ENCODE measurements at places on chromosomes 13 and 19.

DNA sequence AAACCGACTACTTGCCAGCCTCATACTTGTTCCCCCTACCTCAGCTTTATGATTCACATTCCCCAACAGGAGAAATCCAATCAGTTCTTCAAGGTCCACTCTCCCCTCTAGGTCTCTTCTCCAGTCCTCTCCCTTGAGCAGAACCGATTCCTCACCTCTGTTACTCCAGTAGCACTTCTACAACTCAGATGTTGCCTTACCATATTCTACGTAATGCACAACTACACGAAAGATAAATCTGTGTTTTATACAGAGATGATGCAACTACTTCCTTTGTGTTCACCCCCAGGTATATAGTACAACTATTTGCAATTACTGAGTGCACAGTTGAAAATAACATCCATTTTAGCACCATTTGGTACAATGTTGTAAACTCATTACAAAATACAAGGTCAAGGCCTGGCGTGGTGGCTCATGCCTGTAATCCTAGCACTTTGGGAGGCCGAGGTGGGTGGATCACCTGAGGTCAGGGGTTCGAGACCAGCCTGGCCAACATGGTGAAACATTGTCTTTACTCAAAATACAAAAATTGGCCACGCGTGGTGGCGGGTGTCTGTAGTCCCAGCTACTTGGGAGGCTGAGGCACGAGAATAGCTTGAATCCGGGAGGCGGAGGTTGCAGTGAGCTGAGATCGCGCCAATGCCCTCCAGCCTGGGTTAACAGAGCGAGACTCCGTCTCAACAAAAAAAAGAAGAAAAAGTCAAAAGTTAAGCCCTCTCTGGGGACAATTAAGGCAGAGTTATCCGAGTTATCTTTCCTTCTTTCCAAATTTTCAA, 2.8 kb upstream of the WBP4 start:
- H3K36me3 ChIP-seq = no peaks in the 10 kb centered on the region
- DNase-seq = no peak
- H3K4me3 ChIP-seq = peak overlapping the region; percentile 99
- no peaks in the 10 kb centered on the region for H3K27me3 ChIP-seq
- peak overlapping the region; percentile 100 for H3K27ac ChIP-seq

DNA sequence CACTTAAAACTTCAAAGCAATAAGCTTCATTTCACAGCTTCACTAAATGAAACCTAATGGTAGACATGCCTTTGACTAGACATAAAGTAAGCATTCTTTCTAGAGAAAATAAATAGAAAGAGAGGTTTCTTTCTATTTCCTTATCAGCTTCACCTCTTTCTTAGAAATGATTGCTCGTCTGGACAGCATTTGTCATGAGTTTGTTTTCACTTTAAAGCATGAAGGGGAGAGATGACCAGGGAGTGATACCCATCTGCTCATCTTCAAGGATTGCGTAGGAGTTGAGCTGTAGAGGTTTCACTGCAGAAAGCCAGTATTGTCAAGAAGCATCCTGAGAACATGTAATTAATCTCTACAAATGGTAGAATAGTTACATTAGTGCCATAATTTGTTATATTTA, 61.3 kb downstream of the COL4A2 start:
- H3K27ac ChIP-seq = peak overlapping the region; percentile 93
- no peak for DNase-seq
- no peak overlapping the region for H3K4me3 ChIP-seq
- no peaks in the 10 kb centered on the region for H3K27me3 ChIP-seq
- H3K36me3 ChIP-seq = peaks cover 10% of the 10 kb centered on the region
- H3K4me1 ChIP-seq = peaks cover 61% of the 10 kb centered on the region

DNA sequence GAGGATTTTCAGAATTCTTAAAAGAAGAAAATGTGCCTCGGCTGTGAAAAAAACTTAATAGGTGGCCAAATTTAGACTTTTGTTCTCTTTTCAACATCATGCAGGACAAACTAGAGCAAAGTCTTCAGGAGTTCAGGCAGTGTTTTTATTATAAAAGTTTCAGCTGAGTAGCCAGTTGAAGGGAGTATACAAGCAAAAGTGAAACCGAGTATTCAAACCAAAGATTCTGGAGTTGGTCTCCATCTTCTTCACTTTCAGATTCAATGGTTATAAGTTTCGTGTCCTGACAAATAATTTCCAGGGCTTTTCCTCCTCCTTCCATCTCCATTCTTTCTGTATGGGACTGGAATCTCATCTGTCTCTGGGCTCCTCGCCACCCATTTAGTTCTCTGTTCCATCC, 379.7 kb downstream of the GPC5 start:
- H3K27me3 ChIP-seq = peaks cover 8% of the 10 kb centered on the region
- no peak overlapping the region for H3K27ac ChIP-seq
- peaks cover 10% of the 10 kb centered on the region for H3K4me1 ChIP-seq
- no peaks in the 10 kb centered on the region for H3K36me3 ChIP-seq
- no peak for DNase-seq

DNA sequence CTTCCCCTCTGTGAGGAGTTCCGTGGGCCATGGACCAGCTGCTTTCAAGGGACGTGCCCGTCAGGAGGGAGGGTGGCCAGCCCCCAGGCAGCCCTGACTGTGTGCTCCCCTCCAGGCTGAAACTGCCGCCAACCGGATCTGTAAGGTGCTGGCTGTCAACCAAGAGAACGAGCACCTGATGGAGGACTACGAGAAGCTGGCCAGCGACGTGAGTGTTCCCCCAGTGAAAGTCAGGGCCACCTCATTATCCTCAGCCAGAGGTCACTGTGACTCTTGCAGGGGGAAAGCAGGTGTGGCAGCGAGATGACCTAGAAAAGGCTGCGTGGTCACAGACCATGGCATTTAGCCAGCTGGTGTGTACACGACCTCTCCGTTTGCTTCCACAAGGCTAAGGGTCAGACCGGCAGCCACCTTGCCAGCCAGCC, 29.9 kb downstream of the CAPN12 start:
- H3K27me3 ChIP-seq = no peaks in the 10 kb centered on the region
- H3K4me3 ChIP-seq = no peak overlapping the region
- no peak overlapping the region for H3K27ac ChIP-seq
- peaks cover 5% of the 10 kb centered on the region for H3K4me1 ChIP-seq
- peaks cover 9% of the 10 kb centered on the region for H3K36me3 ChIP-seq

- H3K4me1 ChIP-seq = peaks cover 25% of the 10 kb centered on the region
- no peak for DNase-seq
- peaks cover 2% of the 10 kb centered on the region for H3K36me3 ChIP-seq
- no peak overlapping the region for H3K4me3 ChIP-seq
These were observed 11.6 kb downstream of the CTU1 start for GRCh38 chr19:51096473-51097165.

DNA sequence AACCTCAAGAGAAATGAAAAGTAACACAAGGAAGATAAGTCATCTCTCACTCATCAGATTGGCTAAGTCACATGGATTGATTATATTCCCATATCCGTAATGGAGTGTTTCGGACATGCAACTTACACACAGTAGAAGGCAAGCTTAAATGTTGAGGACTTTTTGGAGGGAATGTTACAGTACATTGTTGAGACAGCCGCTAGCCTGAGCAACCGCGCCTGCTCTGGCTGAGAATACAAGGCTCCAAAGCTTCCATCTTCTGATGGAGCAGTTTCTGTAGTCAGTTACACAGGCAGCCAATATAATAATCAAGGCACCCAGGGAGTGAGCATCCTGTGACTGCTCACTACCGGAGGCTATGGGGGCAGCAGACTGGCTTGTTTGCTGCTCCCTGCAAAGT, 1.0 kb upstream of the CRYL1 start:
- no peak overlapping the region for H3K27ac ChIP-seq
- peak overlapping the region; percentile 67 for H3K4me3 ChIP-seq
- H3K36me3 ChIP-seq = no peaks in the 10 kb centered on the region
- DNase-seq = no peak
- H3K4me1 ChIP-seq = peaks cover 14% of the 10 kb centered on the region
